ENCODE measurements at places on chromosomes 3 and 15. TPM values are rescaled to one million over a fixed set of nuclear protein-coding genes. Genes with fewer than 3 reads are reported as not detected.

ASB14 gene
- total RNA-seq = not detected

CLDND1 gene
- total RNA-seq = 196 TPM

MESP2 gene
- total RNA-seq = not detected

KNG1 gene
- total RNA-seq = not detected

DNA sequence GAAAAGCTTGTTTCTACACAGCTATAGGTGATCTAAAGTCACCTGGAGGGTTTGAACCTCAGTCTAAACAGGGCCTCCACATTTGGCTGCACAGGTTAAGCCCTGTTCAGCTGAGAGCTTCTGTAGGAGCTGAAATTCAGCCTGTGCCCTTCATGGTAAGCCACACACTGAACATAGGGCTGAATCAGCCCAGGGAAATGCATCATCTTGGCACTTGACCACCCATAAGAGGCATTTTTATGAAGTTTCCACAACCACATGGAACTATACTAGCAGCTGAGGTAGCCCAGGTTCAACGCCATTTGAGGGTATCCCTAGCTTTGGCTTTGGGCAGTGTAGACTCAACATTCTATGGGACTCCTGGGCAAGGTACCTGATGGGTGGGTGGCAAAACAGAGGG is 126.8 kb downstream of the FAM174B start:
- H3K4me1 ChIP-seq = no peaks in the 10 kb centered on the region
- no peak overlapping the region for H3K27ac ChIP-seq
- DNase-seq = no peak
- H3K4me3 ChIP-seq = no peak overlapping the region
- H3K27me3 ChIP-seq = peaks cover 15% of the 10 kb centered on the region

GRCh38 chr15:93031103-93031464 is 57.9 kb downstream of the RGMA start:
- peaks cover 9% of the 10 kb centered on the region for H3K36me3 ChIP-seq
- DNase-seq = no peak
- no peak overlapping the region for H3K27ac ChIP-seq
- peaks cover 37% of the 10 kb centered on the region for H3K4me1 ChIP-seq
- H3K4me3 ChIP-seq = no peak overlapping the region

- H3K27ac ChIP-seq = no peak overlapping the region
- no peak for DNase-seq
- peaks cover 69% of the 10 kb centered on the region for H3K27me3 ChIP-seq
- H3K4me3 ChIP-seq = no peak overlapping the region
- H3K4me1 ChIP-seq = peaks cover 14% of the 10 kb centered on the region
Measured at GRCh38 chr3:185361920-185362319, 1.0 kb upstream of the MAP3K13 start.

CAPN3 gene
- total RNA-seq = 1.8 TPM
